ENCODE measurements at places on chromosomes 5 and 9.

DNA sequence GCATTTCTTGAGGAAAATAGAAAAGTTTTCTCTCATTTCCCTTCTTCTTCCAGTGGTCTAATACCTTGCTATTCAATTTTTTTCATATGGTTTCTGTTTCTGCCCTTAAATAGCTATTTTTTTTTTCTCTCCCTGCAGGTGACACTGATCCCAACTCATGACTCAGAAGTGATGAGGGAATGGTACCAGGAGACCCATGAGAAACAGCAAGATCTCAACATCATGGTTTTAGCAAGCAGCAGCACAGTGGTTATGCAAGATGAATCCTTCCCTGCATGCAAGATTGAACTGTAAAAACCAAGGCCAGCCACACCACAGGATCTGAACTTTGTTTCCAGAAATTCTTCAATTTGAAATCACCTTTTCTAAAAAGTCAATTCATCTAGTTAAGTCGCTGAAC, 97.7 kb downstream of the MAP1B start:
- H3K27ac ChIP-seq, result no peak overlapping the region
- no peaks in the 10 kb centered on the region for H3K27me3 ChIP-seq
- no peaks in the 10 kb centered on the region for H3K4me1 ChIP-seq

DNA sequence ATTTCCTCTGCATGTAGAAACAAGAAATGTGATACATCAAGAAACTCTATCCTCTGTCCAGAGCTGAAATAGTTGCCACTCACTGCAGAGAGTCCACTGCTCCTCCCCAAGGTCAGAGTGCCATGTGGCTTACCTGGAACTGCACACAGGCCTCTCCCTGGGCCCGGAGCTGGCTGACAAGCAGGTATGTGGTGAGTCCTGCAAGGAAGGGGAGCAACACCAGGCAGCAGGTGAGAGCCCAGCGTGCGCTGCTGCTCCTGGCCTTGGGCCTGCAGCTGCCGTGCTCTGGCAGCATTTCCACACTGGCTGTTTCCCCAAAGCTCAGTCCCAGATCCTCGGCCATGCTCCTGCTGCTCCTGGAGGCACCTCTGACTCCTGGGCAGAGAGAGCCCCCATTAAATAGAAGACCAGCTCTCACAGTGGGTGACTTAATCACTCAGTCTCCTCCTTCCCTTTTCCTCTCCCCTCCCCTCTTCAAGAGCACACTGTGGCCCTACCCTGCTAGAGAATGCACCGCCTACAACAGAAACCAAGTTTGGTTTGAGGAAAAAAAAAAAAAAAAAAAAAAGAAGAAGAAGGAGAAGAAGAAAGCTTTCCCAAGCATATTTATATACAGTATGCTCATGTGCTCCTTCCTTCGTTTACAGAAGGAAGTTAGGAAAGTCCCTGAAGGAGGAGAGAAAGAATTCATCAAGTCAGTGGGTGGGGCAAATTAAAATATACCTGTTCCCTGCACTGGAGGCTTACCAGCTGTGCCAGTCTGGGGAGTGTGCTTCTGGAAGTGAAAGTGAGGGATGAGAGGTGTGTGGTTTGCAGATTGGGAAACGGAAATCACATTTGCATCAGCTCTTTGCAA, at the start of gene TNFSF15:
TNFSF15 (minus strand) TSS at position 370 of the 856 bp plus-strand sequence; CDS start at position 343, 27 bp downstream.
- H3K27ac ChIP-seq, result peak within 1 kb of the TSS; percentile 92
- H3K27me3 ChIP-seq, result no peaks in the 10 kb centered on the region
- H3K36me3 ChIP-seq, result no peaks in the 10 kb centered on the region
- H3K4me1 ChIP-seq, result peaks cover 39% of the 10 kb centered on the region
- peak within 1 kb of the TSS; percentile 13 for H3K4me3 ChIP-seq
- DNase-seq, result peak; percentile 74

DNA sequence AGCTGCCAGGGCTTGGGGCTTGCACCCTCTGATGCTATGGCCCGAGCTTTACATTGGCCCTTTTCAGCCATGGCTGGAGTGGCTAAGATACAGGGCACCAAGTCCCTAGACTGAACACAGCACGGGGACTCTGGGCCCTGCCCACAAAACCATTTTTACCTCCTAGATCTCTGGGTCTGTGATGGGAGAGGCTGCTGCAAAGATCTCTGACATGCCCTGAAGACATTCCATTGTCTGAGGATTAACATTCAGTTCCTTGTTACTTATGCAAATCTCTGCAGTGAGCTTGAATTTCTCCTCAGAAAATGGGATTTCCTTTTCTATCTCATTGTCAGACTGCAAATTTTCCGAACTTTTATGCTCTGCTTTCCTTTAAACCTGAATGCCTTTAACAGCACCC, 337.0 kb upstream of the SMC2 start:
- no peak for DNase-seq
- H3K27ac ChIP-seq, result no peak overlapping the region
- H3K27me3 ChIP-seq, result no peaks in the 10 kb centered on the region

DNA sequence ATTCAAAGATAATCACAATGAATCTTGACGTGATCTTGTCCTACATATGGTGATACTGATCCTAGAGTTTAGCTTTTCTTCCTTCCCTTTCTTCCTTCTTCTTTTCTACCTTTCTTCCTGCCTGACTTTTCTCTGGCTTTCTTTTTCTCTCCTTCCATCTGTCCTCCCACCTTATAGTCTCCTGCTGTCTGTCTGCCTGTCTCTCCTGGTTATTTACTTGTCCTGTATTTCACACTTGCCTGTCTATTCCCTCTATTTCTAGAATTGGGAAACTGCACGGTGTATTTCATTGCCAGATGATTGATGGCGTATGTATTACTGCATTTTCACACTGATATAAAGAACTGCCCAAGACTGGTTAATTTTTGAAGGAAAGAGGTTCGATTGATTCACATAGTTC, 718.1 kb upstream of the CDH6 start:
- no peaks in the 10 kb centered on the region for H3K4me1 ChIP-seq
- no peak for DNase-seq
- no peaks in the 10 kb centered on the region for H3K36me3 ChIP-seq
- no peak overlapping the region for H3K4me3 ChIP-seq

- no peaks in the 10 kb centered on the region for H3K27me3 ChIP-seq
- H3K4me1 ChIP-seq, result no peaks in the 10 kb centered on the region
- H3K4me3 ChIP-seq, result no peak overlapping the region
- no peaks in the 10 kb centered on the region for H3K36me3 ChIP-seq
Measured at GRCh38 chr5:79811081-79811480, 121.4 kb downstream of the CMYA5 start.

GRCh38 chr9:21761309-21761901, 41.0 kb upstream of the MTAP start:
- H3K27ac ChIP-seq, result no peak overlapping the region
- H3K4me1 ChIP-seq, result no peaks in the 10 kb centered on the region
- H3K36me3 ChIP-seq, result no peaks in the 10 kb centered on the region
- peaks cover 3% of the 10 kb centered on the region for H3K27me3 ChIP-seq

DNA sequence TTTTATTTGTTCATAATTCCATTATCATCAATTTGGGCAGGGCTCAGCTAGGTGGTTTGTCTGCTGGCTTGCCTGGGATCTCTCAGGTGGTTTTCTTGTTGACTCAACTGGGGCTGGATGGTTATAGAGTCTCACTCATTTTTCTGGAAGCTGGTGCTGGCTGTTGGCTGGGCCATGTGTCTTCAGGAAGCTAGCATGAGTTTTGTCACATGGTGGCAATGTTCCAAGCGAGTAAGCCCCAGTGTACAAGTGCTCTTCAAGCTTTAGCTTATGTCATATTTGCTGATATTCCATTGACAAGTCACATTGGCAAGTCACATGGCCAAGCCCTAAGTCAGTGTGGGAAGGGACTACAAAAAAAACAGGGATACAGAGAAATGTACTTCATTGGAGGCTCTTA, 2.3 kb upstream of the RASEF start:
- DNase-seq, result no peak
- peaks cover 6% of the 10 kb centered on the region for H3K4me1 ChIP-seq
- no peak overlapping the region for H3K27ac ChIP-seq

GRCh38 chr5:121979691-121980090, 17.9 kb downstream of the SRFBP1 start:
- H3K27ac ChIP-seq, result peak overlapping the region; percentile 39
- H3K36me3 ChIP-seq, result no peaks in the 10 kb centered on the region
- no peaks in the 10 kb centered on the region for H3K27me3 ChIP-seq
- peaks cover 8% of the 10 kb centered on the region for H3K4me1 ChIP-seq
- H3K4me3 ChIP-seq, result no peak overlapping the region

DNA sequence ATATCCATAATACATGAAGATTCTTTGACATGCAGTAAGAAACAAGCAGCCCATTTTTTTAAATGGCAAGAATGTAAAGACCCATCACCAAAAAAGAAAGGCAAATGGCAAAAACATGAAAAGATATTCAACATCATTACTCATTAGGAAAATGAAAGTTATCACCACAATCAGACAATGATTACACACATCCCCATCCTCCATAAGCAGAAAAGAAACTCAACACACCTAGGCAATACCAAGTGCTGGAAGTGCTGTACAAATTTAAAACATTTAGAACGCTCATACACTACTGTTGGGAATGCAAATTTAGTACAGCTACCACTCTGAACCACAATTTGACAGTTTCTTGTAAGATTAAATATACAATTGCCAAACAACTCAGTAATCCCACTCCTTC, 466.7 kb downstream of the ACTL7B start:
- H3K27me3 ChIP-seq, result no peaks in the 10 kb centered on the region
- H3K27ac ChIP-seq, result no peak overlapping the region
- no peaks in the 10 kb centered on the region for H3K36me3 ChIP-seq
- no peak for DNase-seq
- H3K4me1 ChIP-seq, result peaks cover 6% of the 10 kb centered on the region

- peak overlapping the region; percentile 24 for H3K27ac ChIP-seq
- H3K27me3 ChIP-seq, result no peaks in the 10 kb centered on the region
- no peak overlapping the region for H3K4me3 ChIP-seq
- peaks cover 17% of the 10 kb centered on the region for H3K4me1 ChIP-seq
- DNase-seq, result peak; percentile 11
- H3K36me3 ChIP-seq, result peaks cover 2% of the 10 kb centered on the region
Measured at GRCh38 chr5:123358751-123359150, 64.5 kb downstream of the CEP120 start.

GRCh38 chr5:139459451-139459934, 3.0 kb downstream of the ECSCR start:
- no peaks in the 10 kb centered on the region for H3K4me1 ChIP-seq
- H3K36me3 ChIP-seq, result no peaks in the 10 kb centered on the region
- H3K4me3 ChIP-seq, result no peak overlapping the region
- no peaks in the 10 kb centered on the region for H3K27me3 ChIP-seq
- H3K27ac ChIP-seq, result peak overlapping the region; percentile 34

DNA sequence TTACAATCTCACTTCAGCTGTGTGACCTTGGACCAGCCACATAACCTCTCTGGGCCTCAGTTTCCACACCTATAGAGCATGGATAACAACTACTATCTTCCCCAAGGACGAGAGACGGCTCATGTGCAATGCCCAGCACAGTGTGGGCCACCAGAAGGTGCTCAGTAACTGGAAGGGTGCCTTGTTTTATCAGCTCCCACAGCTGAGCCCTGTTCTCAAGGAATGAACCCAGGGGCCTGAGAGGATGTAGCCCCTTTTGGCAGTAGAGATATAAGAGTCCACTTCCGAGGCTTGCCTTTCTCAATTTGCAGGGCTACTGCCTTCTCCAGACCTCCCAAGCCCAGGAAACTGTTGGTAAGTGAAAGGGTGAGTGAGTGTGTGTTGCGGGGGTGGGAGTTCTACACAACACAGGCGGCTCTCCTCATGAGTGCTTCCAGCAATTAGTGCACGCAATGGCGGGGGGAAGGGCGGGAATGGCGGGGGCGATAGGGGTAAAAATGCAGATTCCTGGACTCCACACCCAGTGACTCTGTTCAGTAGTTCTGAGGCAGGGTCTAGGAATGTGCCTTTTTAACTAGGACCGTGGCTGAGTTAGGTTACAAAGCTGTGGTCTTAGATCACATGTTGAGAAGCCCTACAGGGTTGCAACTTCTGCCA, 185.1 kb downstream of the FSTL4 start:
- no peak overlapping the region for H3K4me3 ChIP-seq
- H3K4me1 ChIP-seq, result peaks cover 3% of the 10 kb centered on the region
- H3K27ac ChIP-seq, result no peak overlapping the region
- no peak for DNase-seq

DNA sequence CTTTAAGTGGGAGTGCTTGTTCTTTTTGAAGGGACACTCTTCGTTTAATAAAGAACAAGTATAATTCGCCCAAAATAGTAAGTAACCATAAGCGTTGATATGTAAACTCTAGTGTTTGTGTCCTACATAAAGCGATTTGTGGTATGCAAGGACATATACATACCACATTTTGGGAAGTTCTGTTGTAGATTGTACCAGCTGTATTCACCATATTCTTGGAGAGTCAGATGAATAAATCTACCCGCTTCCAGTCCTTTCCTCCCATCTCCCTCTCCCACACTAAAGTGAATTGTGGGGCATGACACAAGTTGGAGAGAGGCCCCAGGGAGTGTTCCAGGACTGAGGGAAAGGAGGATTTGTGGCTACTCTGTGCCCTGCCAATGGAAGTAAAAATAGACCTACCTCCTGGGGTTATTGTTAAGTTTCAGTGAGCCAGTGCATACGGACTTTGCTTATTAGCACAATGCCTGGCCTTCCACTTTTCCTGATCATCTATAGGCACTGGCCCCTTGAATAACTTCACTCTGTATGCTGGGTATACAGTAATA, 40.6 kb downstream of the ARHGAP26 start:
- peaks cover 32% of the 10 kb centered on the region for H3K4me1 ChIP-seq
- H3K36me3 ChIP-seq, result no peaks in the 10 kb centered on the region
- no peak overlapping the region for H3K4me3 ChIP-seq
- no peak overlapping the region for H3K27ac ChIP-seq
- DNase-seq, result no peak
- no peaks in the 10 kb centered on the region for H3K27me3 ChIP-seq

- no peak for DNase-seq
- no peaks in the 10 kb centered on the region for H3K27me3 ChIP-seq
- no peak overlapping the region for H3K4me3 ChIP-seq
- no peaks in the 10 kb centered on the region for H3K36me3 ChIP-seq
Measured at GRCh38 chr5:73816656-73817420, 190.8 kb downstream of the ARHGEF28 start.

GRCh38 chr5:131460867-131461572, 174.0 kb downstream of the RAPGEF6 start:
- H3K27ac ChIP-seq, result no peak overlapping the region
- H3K4me3 ChIP-seq, result no peak overlapping the region
- DNase-seq, result no peak
- no peaks in the 10 kb centered on the region for H3K27me3 ChIP-seq
- no peaks in the 10 kb centered on the region for H3K36me3 ChIP-seq

GRCh38 chr5:28012538-28012937, 974.2 kb upstream of the CDH9 start:
- H3K36me3 ChIP-seq, result no peaks in the 10 kb centered on the region
- no peak overlapping the region for H3K27ac ChIP-seq
- H3K27me3 ChIP-seq, result no peaks in the 10 kb centered on the region
- no peak for DNase-seq

DNA sequence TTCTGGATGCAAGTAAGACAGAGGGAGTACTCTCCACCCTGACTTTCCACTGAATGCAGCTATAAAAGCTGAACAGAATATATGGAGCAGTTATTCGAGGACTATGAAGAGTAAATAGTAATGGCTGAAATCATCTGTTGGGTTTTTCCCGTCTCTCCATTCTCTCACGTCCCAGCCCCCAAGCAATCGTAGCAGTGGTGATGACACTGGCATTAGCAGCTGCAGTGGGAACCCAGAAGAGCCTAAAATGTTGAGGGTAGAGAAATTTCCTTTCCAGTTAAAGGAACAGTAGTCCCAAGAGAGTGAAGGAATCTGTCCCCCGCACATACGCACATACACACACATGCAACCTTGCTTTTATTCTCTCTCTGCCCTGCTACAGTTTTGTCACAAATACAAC, 33.2 kb downstream of the MED27 start:
- no peak overlapping the region for H3K27ac ChIP-seq
- no peaks in the 10 kb centered on the region for H3K36me3 ChIP-seq
- H3K4me1 ChIP-seq, result no peaks in the 10 kb centered on the region

- peaks cover 4% of the 10 kb centered on the region for H3K4me1 ChIP-seq
- no peak overlapping the region for H3K4me3 ChIP-seq
- no peak overlapping the region for H3K27ac ChIP-seq
- H3K27me3 ChIP-seq, result no peaks in the 10 kb centered on the region
Measured at GRCh38 chr5:151036556-151036955, 16.2 kb downstream of the GPX3 start.
